Activated CD4-positive, alpha-beta T cell treated with anti-CD3 and anti-CD28 coated beads, Interleukin-2, amount 10 ng/mL, durations not matched to agents 7 days and 5 days (primary cell): ENCODE measurements at places on chromosomes 2 and 18. TPM values are rescaled to one million over a fixed set of nuclear protein-coding genes. Genes with fewer than 3 reads are reported as not detected.

The MRO gene
- not detected for total RNA-seq

The ABCB11 gene
- 0.20 TPM for total RNA-seq

The SH2D6 gene
- 0.10 TPM for total RNA-seq

- peaks cover 66% of the 10 kb centered on the region for H3K4me1 ChIP-seq
- H3K36me3 ChIP-seq = peaks cover 13% of the 10 kb centered on the region
- H3K4me3 ChIP-seq = no peak overlapping the region
These were observed 108.8 kb downstream of the RBMS1 start for GRCh38 chr2:160384791-160385190.

DNA sequence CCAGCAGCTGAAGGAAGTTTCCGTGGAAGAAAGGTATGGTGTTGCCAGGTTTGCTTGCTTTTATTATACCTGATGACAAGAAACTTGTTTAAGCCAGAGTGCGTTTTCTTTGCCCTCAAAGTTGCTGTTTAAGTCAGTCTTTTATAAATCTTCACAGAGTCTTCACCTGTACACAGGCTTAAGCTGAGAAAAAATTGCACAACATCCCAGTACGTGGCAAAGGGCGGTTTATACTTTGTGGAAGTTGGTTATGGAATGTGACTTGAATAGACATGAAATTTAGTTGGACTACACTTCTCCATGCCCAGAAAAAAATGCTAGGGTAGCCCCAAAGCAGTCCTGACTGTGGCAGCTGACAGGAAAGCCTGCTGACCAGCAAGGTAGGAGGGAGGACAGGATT lies 121.5 kb downstream of the RTN4 start:
- no peaks in the 10 kb centered on the region for H3K4me1 ChIP-seq
- H3K4me3 ChIP-seq = no peak overlapping the region
- no peak overlapping the region for H3K27ac ChIP-seq
- H3K36me3 ChIP-seq = no peaks in the 10 kb centered on the region

The ANKZF1 gene
- total RNA-seq = 92.0 TPM

DNA sequence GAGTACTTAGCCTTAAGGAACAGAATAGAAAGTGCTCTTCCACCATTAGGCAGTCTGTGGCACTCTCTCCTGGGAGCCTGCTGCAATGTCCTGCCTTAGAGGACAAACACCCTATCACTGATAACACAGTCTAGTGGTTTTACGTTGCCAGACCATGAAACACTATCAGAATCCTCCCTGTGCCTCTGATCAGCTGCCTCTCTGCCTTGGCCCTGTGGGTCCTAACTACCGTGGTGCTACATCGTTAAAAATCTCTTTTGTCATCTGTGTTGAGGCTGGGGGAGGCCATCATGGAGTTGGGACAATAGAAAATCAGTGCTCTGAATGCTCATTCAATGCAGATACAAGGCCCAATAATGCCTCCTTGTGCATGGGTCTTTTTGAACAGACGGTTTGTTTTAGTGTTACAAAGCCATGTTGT lies 11.9 kb upstream of the APCDD1 start:
- no peaks in the 10 kb centered on the region for H3K4me1 ChIP-seq
- no peak overlapping the region for H3K27ac ChIP-seq
- no peaks in the 10 kb centered on the region for H3K36me3 ChIP-seq
- peaks cover 9% of the 10 kb centered on the region for H3K27me3 ChIP-seq
- DNase-seq = no peak

The PLGLB1 gene
- total RNA-seq = 3.1 TPM

The NT5DC4 gene
- total RNA-seq = not detected

DNA sequence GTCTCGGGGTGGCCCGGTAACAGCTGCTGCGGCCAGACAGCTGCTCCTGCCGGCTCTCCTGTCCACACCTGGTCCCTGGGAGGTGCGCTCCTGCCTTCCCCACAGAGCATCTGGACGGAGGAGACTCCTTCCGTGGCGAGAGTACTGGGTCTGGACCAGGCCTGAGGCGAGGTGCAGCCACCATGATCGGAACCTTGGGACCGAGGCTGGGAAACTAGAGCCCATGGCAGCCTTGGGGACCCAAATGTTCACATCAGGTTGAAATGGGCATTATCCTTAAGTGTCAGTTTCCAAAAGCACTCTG lies 628 bp downstream of the GIGYF2 start:
- H3K4me1 ChIP-seq = peaks cover 40% of the 10 kb centered on the region
- peak overlapping the region; percentile 90 for H3K27ac ChIP-seq
- peaks cover 33% of the 10 kb centered on the region for H3K36me3 ChIP-seq
- H3K27me3 ChIP-seq = peaks cover 2% of the 10 kb centered on the region
- no peak for DNase-seq
- H3K4me3 ChIP-seq = peak overlapping the region; percentile 97

- H3K27ac ChIP-seq = no peak overlapping the region
- no peak overlapping the region for H3K4me3 ChIP-seq
- no peaks in the 10 kb centered on the region for H3K27me3 ChIP-seq
- H3K36me3 ChIP-seq = no peaks in the 10 kb centered on the region
- no peak for DNase-seq
These were observed 14.8 kb downstream of the PLEKHM3 start for GRCh38 chr2:208010506-208010905.

The AGXT gene
- total RNA-seq = not detected

The MYCN gene
- total RNA-seq = not detected

DNA sequence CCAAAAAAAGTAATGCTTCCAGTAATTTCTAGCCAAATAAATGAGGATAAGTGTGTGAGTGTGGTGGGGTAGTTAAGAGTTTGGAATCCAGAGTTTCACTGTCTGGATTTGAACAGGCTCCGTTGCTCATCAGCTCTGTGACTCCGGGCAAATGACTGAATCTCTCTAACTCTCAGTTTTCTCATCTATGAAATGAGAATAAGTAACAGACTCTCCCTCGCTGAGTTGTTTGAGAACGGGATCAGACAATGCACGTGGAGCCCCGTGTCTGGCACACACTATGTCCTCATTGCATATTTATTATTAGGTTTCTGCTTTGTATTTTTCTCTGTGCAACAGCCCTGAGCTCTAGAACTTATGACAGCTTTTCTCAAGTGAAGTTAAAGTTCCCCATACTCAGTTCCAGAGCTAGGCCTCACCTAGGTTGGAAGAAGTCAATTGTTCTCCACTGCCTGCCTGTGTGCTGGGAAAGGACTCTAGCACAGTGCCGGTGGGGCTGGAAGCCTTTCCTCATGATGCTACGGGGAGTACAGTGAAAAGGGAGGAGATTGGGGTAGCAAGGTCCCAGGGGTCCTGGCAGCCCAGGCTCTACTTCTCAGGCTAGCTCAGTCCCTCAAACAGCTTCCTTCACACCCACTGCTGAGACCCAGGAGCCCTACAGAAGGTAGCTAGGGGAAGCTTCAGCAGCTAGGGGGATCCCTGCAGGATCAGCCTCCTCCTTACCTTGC lies 1.7 kb upstream of the ICOS start:
- H3K27ac ChIP-seq = peak overlapping the region; percentile 91
- H3K4me1 ChIP-seq = peaks cover 46% of the 10 kb centered on the region
- H3K36me3 ChIP-seq = peaks cover 37% of the 10 kb centered on the region
- H3K4me3 ChIP-seq = peak overlapping the region; percentile 63

GRCh38 chr2:183063083-183063482 lies 15.5 kb upstream of the DUSP19 start:
- H3K27ac ChIP-seq = no peak overlapping the region
- H3K4me3 ChIP-seq = no peak overlapping the region
- no peaks in the 10 kb centered on the region for H3K4me1 ChIP-seq
- peaks cover 14% of the 10 kb centered on the region for H3K27me3 ChIP-seq

GRCh38 chr2:159792036-159792435 lies 6.0 kb downstream of the CD302 start:
- no peak overlapping the region for H3K4me3 ChIP-seq
- H3K4me1 ChIP-seq = peaks cover 5% of the 10 kb centered on the region
- no peak for DNase-seq
- H3K27ac ChIP-seq = no peak overlapping the region
- no peaks in the 10 kb centered on the region for H3K36me3 ChIP-seq

- H3K36me3 ChIP-seq = no peaks in the 10 kb centered on the region
- H3K4me1 ChIP-seq = peaks cover 3% of the 10 kb centered on the region
- H3K27ac ChIP-seq = no peak overlapping the region
- peaks cover 15% of the 10 kb centered on the region for H3K27me3 ChIP-seq
- DNase-seq = no peak
These were observed 50.4 kb upstream of the EPAS1 start for GRCh38 chr2:46246790-46247189.

GRCh38 chr18:10524507-10525370 lies 1.1 kb upstream of the NAPG start:
- peaks cover 2% of the 10 kb centered on the region for H3K36me3 ChIP-seq
- peaks cover 42% of the 10 kb centered on the region for H3K4me1 ChIP-seq
- peaks cover 4% of the 10 kb centered on the region for H3K27me3 ChIP-seq
- peak overlapping the region; percentile 96 for H3K4me3 ChIP-seq
- peak overlapping the region; percentile 25 for H3K27ac ChIP-seq

DNA sequence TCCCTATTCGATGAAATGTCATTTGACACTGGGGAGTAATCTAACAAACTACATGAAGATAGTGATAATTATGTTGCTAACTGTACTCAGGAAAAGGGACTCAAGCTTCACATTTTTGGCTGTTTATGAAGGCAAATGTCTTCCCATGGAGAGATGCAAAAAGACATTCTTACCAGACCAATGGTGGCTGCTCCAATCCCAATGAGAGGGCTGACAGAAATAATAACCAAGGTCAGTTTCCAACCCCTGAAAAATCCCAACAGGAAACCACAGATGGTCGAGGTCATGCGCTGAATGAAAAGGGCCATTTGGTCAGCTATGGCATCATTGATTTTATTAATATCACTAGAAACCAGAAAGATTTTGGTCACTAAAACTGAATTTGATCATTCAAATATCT lies 37.6 kb downstream of the ABCB11 start:
- no peak overlapping the region for H3K27ac ChIP-seq
- no peak for DNase-seq
- H3K27me3 ChIP-seq = no peaks in the 10 kb centered on the region
- peaks cover 2% of the 10 kb centered on the region for H3K4me1 ChIP-seq
- H3K4me3 ChIP-seq = no peak overlapping the region

The RGPD3 gene
- not detected for total RNA-seq

DNA sequence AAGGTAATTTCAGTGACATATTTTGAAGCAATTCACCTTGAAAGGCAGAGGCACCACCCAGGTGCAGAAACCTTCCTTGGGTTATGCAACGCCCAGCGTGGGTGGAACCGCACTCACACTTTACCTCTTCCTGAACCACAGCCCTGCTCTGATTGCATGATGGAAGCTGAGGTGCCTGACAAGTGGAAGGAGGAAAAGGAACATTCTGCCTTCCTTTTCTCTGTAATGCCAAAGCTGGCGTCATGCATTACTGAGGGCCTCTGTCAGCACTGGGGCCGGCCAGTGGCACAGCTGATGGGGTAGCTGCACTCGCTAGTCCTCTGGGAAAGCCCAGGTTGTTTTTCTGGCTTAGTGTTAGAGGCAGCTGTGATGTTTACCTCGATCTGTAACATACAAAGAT lies 266.5 kb downstream of the NEDD4L start:
- H3K4me1 ChIP-seq = peaks cover 38% of the 10 kb centered on the region
- peaks cover 2% of the 10 kb centered on the region for H3K36me3 ChIP-seq
- no peak overlapping the region for H3K4me3 ChIP-seq
- peaks cover 5% of the 10 kb centered on the region for H3K27me3 ChIP-seq

The FAM237A gene
- not detected for total RNA-seq

The GTF2A1L gene
- not detected for total RNA-seq

GRCh38 chr18:23238651-23239349 lies 103.5 kb downstream of the CABLES1 start:
- DNase-seq = no peak
- H3K27me3 ChIP-seq = no peaks in the 10 kb centered on the region
- H3K27ac ChIP-seq = peak overlapping the region; percentile 97
- peaks cover 66% of the 10 kb centered on the region for H3K4me1 ChIP-seq

GRCh38 chr2:49032936-49033335 lies 121.4 kb downstream of the FSHR start:
- H3K36me3 ChIP-seq = no peaks in the 10 kb centered on the region
- no peaks in the 10 kb centered on the region for H3K4me1 ChIP-seq
- H3K27ac ChIP-seq = no peak overlapping the region
- H3K27me3 ChIP-seq = no peaks in the 10 kb centered on the region
- no peak overlapping the region for H3K4me3 ChIP-seq
- DNase-seq = no peak
